NCI-H187 (cell line): ENCODE measurements at places on chromosomes 5 and 9.

- DNase-seq, result peak; percentile 8
Observed at GRCh38 chr9:37026113-37026930, 7.7 kb downstream of the PAX5 start.

DNA sequence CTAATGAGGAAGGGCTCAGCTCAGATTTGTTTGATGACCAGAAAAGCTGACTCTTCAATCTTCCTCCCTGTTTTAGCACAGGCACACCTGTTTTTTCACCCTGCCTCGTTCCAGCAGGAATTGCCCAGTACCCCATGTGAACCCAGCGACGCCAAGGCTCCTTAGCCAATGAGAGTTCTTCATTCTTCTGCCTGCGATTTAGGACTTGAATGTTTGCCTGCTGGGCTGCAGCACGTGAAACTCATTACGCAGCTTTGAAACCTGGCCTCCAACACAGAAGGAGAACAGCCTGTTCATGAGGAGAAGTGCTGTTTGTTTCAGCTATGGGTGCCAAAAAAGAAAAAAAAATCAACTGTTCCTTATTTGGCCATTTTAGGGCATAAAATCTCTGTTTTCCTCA, 315.5 kb downstream of the TRPM3 start:
- no peak for DNase-seq

GRCh38 chr9:106922026-106922425, 59.1 kb downstream of the ZNF462 start:
- no peak for DNase-seq

DNA sequence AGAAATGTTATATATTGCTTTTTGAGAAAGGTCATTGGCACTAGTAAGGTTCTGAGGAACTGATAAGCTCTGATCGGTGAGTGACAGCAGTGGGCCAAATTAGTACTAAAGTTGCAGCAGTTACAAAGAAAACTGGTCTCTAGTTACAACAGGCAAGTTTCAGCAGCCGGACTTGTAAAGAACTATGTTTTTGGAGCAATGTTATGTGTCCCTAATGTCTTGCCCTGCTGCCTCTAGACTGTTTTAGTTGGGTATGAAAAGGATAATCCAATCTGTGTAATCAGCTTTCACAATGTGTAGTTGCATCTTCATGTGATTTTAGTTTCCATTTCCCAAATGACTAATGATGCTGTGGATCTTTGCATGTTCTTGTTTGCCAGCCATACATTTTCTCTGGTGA, 113.5 kb downstream of the CAMK4 start:
- no peak for DNase-seq

GRCh38 chr5:87788416-87788815, 375.7 kb upstream of the CCNH start:
- DNase-seq, result no peak

- DNase-seq, result no peak
Observed at GRCh38 chr5:98713027-98713426, 60.4 kb upstream of the RGMB start.

GRCh38 chr5:25544652-25545249, 900.0 kb upstream of the CDH10 start:
- no peak for DNase-seq

DNA sequence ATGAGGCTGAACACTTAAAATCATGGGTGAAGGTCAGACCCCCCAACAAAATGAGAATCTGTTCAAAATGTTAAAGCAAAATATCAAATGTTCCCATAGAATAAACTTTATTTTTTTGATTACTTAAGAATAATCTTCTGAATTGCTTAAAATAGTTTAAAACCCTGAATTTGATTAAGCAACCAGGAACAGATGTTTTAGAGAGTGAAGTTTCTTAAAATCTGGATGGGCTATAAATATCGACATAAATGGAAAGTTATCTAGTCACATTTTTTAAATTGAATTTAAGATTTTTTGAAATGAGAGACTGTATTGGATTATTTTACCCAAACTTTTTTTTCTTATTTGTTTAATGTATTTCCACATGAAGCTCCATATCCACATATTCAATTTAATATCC, 98.5 kb downstream of the ADAMTS12 start:
- DNase-seq, result no peak

DNA sequence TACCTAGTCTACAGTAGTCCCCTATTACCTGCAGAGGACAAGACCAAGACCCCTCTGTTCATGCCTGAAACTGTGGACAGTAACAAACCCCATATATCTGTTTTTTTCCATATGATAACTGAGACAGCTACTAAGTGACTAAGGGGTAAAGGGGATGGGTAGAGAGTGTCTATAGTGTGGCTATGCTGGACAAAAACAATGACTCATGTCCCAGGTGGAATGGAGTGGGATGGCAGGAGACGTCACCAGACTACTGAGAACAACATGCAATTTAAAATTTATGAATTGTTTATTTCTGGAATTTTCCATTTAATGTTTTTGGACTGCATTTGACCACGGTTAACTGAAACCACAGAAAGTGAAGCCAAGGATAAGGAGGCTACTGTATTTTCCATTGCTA, 171.8 kb downstream of the AGTPBP1 start:
- DNase-seq, result no peak

- no peak for DNase-seq
Observed at GRCh38 chr9:103574056-103574455, 520.1 kb upstream of the SMC2 start.

GRCh38 chr5:87079219-87079618, 188.5 kb upstream of the RASA1 start:
- DNase-seq, result no peak
